Hematopoietic multipotent progenitor cell (in vitro differentiated cells): ENCODE measurements at places on chromosomes 13 and 19. TPM values are rescaled to one million over a fixed set of nuclear protein-coding genes. Genes with fewer than 3 reads are reported as not detected.
A peak's percentile ranks its signal among the peaks of the same experiment; 100 is the strongest.

GRCh38 chr13:52067237-52067636 lies 42.7 kb downstream of the UTP14C start:
- DNase-seq = no peak

DNA sequence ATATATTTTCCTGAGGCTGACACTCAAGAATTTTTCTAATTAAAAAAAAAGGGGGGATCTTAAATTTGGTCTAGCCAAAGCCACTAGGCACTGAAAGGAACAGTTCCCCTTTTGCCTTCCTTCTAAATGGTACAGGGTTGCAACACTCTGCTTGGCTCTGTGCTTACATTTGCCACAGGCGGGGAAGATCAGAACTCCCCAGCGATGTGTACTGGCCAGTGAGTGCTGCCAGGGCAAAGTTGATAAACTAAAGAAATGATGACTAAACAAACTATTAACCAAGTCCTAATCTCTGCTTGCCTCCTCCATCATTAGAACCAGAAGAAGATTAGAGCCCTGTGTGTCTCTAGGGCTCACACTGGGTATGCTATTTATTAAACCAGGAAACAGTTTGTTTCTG lies 75.3 kb upstream of the SCEL start:
- DNase-seq = no peak

DNA sequence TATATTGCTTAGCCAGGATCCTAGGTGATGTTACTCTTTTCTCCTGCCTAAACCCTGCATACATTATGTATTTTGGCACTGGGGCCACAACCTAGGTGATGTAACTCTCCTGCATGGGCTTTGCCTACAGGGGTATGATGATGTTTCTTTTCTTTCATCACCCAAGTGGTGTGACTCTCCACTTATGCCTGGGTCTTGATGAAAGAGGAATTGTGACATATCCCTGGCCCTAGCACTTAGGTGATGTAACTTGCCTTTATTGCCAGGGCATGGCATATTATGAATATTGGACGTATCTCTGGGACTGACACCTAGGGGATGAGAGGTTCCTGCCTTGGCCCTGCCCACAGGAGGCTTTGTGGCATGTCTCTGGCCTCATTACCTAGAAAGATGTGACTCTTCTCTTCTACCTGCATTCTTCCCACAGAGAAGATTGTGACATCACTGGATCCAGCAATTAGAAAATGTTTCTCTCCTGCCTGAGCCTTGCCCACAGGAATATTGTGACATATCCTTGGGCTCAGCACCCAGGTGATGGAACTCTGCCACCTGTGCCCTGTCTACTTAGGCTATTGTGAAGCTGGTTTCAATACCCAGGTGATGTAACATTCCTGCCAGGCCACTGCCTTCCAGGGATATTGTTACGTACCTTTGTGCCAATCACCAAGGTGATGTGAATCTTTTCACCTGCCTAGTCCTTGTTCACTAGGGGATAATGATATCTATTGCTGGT lies 27.3 kb upstream of the ZNF254 start:
- DNase-seq = no peak

- DNase-seq = no peak
These were observed 29.8 kb upstream of the TM9SF2 start for GRCh38 chr13:99471221-99472121.

DNA sequence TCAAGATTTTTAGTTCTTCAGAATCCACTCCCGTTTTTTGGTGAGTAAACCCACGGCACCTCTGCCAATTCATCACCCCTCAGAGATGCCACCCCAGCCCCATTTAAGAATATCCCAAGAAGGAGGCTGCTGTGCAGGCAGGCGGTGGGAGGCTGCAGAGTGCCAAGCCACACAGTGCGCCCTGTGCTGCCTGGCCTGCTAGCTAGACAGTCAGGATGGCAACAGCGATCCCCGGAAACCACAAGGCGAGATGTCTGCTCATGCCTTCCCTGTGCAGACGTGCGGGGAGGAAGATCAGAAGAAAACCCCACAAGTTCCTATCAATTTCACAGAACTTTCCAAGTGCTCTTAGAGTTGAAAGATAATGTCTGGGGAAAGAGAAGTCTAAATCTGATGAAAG lies 64.8 kb upstream of the GPR183 start:
- no peak for DNase-seq

- DNase-seq = no peak
These were observed 52.0 kb upstream of the GAS6 start for GRCh38 chr13:113915786-113916329.

GRCh38 chr13:28741084-28741491 lies 22.3 kb upstream of the SLC46A3 start:
- DNase-seq = no peak

DNA sequence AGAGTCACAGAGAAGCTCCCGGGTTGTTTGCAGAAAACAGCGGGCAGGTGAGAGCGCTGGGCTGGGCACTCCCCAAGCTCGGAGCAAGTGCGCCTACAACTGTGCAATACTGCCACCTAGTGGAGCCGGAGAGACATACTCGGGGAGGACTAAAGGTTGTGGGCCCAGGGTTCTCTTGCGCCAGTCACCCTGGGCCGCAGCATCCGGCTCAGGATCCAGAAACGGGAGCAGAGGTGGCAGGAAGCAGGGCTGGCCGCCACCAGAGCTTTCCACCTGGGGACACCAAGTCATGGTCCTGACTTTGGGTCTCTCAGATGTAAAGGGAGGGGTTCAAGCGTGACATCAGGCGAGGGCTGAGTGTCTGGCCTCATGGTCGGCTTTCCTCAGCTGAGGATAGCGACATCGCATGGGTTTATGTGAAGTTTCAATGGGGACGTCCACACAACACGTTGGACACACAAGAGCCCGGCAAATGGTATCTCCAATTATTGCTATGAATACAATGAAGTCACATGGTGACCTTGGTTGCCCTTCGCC lies 11.2 kb upstream of the KLK4 start:
- DNase-seq = peak; percentile 80

GRCh38 chr19:55300886-55301458 lies 17.2 kb downstream of the BRSK1 start:
- no peak for DNase-seq

DNA sequence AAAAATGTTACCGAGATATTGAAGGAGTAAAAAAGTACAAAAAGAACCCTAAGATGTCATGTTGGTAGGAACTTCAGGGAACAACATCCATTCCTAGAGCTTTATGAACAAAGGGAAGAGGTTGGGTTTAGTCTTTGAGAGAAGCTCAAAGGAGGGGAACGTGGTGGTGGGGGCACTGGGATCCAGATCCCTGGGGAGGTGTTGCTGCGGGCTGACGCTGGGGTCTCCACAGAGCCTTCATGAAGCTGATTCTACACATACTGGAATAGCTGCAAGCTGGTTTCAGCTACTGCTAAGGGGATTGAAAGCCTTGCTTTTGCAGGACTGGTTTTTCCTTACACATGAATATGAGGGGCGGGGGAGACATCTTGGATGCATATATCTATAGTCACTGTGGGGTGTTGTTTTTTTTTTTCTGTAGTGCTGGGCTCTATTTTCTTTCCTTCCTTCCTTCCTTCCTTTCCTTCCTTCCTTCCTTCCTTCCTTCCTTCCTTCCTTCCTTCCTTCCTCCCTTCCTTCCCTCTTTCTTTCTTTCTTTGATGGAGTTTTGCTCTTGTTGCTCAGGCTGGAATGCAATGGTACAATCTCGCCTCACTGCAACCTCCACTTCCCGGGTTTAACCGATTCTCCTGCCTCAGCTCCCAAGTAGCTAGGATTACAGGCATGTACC lies 6.5 kb upstream of the MZF1 start:
- DNase-seq = no peak

Gene LGALS14
- under 0.01 TPM for total RNA-seq

Gene RDH8
- total RNA-seq = not detected

Gene FFAR3
- total RNA-seq = 0.54 TPM

Gene AKAP8L
- 119 TPM for total RNA-seq

Gene CD320
- total RNA-seq = 13.7 TPM

Gene LILRB4
- total RNA-seq = 0.81 TPM

Gene FCAR
- 1.3 TPM for total RNA-seq

Gene GJB6
- total RNA-seq = not detected

Gene SIGLEC5
- 2.2 TPM for total RNA-seq

Gene ICAM5
- 10.8 TPM for total RNA-seq
